ENCODE measurements at places on chromosomes 6 and 20.

DNA sequence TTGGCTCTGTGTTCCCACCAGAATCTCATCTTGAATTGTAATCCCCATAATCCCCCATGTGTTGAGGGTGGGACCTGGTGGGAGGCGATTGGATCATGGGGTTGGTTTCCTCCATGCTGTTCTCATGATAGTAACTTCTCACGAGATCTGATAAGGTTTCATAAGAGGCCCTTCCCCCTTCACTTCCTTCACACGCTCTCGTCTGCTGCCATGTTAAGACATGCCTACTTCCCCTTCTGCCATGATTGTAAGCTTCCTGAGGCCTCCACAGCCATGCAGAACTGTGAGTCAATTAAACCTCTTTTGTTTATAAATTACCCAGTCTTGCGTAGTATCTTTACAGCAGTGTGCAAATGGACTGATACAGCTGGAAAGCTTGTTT, 90.0 kb downstream of the ELOVL5 start:
- DNase-seq, result no peak

GRCh38 chr6:89596484-89596883, 42.1 kb downstream of the LYRM2 start:
- DNase-seq, result no peak

DNA sequence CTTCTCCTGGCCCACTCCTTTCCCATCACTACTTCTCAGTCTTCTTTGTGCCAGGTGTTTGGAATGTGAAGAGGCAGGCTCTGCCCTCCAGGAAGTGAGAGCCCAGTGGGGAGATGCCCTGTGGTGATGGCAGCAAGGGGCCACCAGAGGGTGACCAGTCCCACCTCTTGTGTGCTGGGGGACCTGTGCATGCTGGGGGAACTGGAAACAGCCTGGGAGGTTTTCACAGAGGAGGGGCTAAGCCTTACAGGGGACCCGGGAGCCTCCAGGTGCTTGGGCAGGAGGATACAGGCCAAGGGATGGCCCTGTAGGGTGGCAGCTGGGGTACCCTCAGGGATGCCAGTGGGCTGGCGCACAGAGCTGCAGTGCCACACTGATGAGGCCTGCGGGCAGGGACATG, 72.3 kb downstream of the RAMACL start:
- DNase-seq, result no peak

- DNase-seq, result no peak
These were observed 28.6 kb upstream of the PBOV1 start for GRCh38 chr6:138246650-138247440.

GRCh38 chr20:2293971-2294370, 1.8 kb upstream of the TGM3 start:
- DNase-seq, result no peak

DNA sequence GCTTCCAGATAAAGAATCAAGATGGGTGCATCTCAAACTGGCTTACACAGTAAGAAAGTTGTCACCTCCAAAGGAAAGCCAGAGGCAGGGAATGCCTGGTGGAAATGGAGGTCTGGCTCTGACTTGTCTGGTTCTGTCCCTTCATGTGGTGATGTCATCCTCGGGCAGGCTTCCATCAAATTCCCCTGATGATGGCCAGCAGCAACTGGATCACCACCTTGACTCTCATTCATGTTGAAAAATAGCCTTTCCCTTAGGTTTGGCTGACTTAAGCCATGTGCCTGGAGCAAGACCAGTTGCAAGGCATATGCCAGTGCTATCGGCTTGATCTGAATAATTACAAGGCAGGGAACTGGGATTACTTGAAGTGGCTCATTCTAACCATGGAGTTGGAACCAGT, 28.8 kb downstream of the IMPG1 start:
- DNase-seq, result no peak
